ENCODE measurements at places on chromosomes 7 and 10. TPM values are rescaled to one million over a fixed set of nuclear protein-coding genes. Genes with fewer than 3 reads are reported as not detected.

GRCh38 chr10:45279682-45280081, 35.7 kb downstream of the OR13A1 start:
- no peak for DNase-seq

GRCh38 chr7:50981743-50982142, 199.0 kb upstream of the GRB10 start:
- DNase-seq: no peak

GRCh38 chr7:151241755-151242096, 6.8 kb downstream of the SMARCD3 start:
- DNase-seq: no peak

DNA sequence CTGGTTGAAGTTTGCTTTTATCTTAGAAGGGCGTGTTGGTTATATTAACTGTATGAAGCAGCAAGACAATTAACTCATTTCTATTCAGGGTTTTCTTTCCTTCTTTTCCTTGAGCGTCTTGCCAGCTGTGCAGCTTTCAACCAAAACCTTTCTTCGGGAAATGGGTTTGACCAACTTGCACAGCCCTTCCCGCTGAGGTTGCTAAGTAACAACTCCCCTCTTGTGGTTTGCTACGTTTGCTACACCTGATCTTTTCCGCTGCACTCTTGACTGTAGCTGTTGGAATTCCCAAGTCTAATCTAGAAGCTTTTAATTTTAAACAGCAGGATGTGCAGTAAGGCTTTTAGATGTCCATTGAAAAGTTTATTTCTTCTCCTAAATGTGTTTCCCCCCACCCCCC, 116.9 kb downstream of the CDCA7L start:
- no peak for DNase-seq

DNA sequence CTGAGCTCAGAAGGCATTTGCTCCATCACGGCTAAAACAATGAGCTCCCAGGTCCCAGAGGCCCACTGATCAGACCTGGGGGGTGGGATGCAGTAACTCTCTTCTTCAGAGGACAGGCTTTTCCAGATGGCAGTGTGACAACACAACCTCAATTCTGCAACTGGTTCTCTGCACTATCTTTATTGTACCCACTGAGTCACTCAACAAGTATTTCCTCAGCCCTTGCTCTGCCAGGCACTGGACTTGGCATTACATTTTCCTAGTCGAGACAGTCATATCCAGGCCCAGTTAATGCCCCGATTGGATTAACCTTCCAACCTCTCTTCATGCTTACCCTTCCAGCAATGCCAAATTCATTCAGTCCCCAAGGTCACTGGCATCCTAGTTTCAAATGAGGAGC, 72.6 kb downstream of the JAZF1 start:
- DNase-seq: peak; percentile 69

CHN2 gene
- 3.5 TPM for total RNA-seq

- DNase-seq: no peak
Observed at GRCh38 chr7:72053292-72053691, 358.8 kb downstream of the CALN1 start.

- no peak for DNase-seq
Observed at GRCh38 chr10:38043516-38043915, 33.0 kb downstream of the ZNF33A start.

GRCh38 chr7:47313564-47313963, 268.3 kb downstream of the TNS3 start:
- DNase-seq: no peak

DNA sequence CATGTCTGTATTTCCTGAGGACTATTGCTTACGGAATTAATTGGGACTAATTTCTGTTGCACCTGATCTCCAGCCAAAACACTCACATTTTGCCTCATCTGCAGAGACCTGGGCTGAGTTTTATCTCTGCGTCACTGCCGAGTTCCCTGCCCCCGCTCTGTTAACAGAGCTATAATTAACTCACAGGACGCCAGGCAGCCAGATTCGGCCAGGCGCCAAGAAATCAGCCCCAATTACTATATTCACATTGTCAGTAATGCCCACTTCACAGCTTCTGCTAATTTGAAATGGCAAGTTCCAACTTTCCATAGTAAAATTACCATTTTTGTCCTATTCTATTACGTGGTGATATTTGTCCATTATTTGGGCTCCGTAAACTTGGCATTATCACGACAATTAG, 130.5 kb downstream of the CUX1 start:
- peak; percentile 34 for DNase-seq

- DNase-seq: peak; percentile 62
Observed at GRCh38 chr7:64098-64915, 128.1 kb upstream of the FAM20C start.

RTKN2 gene
- total RNA-seq: 4.7 TPM

GATA3 gene
- 0.52 TPM for total RNA-seq

OR9A2 gene
- not detected for total RNA-seq

GRCh38 chr7:70539617-70540016, 592.3 kb upstream of the GALNT17 start:
- no peak for DNase-seq

DNA sequence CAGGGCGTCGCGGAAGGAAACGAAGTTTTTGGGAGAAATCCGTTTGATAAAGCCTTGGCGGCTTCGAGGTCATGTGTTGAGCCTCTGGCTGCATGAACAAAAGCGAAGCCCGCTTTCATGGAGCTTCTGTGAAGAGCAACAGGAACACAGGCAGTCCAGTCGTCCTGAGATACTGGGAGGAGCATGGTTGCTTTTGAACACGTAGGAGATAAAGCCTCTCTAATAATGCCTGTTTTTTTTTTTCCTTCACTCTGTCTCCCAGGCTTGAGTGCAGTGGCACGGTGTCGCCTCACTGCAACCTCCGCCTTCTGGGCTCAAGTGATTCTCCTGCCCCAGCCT, 473 bp upstream of the ZNF32 start:
- DNase-seq: no peak

DNA sequence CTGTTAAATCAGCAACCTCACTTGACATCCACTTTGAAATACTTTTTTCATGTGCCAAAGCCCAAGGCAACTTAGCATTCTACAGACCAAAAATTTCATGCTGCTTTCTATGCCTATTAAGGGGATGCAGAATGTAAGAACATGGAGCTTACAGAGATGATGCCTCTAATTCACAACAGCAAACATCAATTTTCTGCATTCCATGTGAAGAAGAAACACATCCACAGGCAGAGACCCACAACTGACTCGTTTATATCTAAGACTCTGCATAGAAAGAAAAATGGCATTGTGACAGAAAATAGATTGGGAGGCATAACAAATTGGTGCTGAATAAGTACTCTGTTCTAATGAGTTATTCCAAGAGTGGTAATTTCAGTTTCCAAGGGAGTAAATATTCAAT, 107.6 kb downstream of the SGMS1 start:
- DNase-seq: no peak

OR2A42 gene
- total RNA-seq: 0.15 TPM

TAS2R5 gene
- total RNA-seq: 1.8 TPM

GRCh38 chr7:84811362-84811761, 375.5 kb downstream of the SEMA3D start:
- no peak for DNase-seq

UPK3B gene
- 0.15 TPM for total RNA-seq

DNA sequence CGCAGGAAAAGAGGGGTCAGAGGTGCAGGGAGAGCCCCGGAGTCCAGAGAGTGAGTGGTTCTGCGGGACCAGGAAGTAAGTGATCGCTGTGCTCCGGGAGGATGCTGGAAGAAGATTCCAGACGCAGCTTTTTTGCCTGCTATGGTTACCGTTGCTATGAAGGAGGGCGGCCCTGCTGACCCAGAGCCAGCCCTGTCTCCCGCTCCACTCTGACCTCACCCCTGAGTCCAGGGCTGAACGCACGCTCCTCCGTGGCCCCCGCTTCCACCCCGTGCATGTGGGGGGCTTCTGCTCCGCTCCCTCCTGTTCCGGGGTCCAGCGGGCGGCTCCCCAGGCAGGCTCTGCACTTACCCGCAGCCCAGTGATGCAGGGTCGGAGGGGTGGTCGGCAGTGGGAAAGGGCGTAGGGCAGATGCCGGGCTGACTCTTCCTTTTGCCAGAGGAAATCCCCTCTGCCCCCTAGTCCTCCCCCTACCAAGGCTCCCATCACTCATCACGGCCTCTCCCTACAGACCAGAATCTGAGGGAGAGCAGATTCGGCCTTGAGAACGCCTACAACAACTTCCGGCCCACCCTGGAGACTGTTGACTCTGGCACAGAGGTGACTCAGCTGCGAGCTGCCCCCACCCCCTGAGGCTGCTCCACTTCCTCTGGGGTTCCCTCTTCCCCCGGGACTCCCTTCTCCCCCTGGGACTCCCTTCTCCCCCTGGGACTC, 2.7 kb upstream of the MUC17 start:
- DNase-seq: peak; percentile 78

DNA sequence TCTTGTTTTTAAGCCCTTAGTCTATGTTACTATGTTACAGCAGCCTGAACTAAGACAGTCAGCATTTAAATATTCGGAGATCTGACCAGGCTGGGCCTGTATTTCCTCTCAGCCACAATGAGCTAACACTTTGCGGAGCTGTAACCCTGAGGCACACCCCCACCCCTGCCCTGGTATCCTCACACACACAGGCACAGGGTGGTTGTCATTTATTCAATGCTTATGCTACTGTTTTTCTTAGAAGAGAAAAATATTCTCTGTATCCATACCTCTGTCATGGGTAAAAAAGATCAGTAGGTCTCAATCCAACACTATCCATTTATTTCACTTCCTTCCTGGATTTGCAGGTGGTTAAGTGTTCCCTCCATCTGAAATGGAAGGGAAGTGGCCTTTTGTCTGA, 80.3 kb upstream of the TRIL start:
- DNase-seq: no peak

RSPH10B gene
- total RNA-seq: 1.4 TPM

DNA sequence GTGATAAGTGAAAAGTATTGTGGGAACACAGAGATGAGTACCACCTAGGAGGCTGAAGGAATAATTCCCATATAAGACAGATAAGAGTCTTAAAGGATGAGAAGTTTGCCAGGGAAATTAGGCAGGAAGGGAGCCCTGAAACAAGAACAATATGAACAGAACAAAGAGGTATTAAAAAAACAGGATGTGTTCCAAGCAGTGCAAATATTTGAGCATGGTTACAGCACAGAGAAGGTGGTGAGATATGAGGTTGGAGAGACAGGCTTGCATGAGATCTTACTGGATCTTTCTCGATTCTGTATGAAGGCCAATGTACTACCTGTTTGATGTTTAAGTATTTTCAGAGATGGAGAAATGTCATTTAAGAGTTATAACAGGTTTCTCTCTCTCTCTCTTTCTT, 20.3 kb downstream of the TAC1 start:
- DNase-seq: no peak

DNA sequence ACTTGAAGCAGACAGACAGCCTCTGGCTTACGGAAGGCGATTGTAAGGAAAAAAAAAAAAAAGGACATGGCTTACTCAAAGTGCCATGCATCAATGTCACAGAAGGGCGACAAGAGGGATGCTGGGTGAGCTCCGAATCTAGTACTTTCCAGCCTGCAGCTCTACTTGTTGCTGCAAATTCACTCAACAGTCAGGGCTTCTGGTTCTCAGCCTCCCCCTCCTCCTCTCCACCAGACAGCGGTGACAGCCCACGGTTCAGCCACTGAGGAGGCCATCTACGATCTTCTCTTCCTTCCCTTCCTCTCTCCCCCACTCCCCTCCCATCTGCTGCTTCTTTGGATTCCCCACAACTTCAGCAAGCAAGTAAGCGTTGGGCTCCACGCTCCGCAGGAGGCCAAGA, 63.5 kb downstream of the PRKAG2 start:
- no peak for DNase-seq

CYP2C19 gene
- not detected for total RNA-seq

DNA sequence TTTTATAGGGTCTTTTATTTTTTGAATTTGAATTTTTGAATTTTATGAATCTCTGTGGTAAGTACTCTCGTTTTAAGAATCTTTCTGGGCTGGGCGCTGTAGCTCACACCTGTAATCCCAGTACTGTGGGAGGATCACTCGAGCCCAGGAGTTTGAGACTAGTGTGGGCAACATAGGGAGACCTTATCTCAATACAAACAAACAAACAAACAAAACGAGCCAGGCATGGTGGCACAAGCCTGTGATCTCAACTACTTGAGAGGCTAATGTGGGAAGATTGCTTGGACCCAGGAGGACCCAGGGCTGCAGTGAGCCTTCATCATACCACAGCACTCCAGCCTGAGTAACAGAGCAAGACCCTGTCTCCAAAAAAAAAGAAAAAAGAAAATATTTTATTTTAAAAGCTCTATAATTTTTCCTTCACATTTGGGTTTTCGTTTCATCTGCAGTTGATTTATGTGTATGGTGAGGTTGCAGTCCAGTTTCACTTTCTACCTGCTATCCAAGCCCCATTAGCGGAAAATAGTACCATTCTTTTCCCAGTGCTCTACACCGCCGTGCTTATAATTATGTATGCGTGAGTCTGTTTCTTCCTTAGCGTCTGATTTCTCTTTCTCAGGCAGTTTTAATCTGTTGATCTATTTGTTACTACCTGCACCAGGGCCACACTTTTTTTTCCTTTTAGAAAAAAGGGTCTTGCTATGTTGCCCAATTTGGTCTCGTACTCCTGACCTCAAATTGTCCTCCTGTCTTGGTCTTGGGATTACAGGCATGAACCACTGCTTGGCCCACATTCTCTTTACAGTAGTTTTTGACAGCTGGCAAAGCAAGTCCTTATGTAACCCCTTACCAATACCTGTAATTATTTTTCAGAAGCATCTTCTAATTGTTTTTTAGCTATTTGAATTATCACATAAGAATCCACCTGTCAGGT, 21.7 kb downstream of the TRIM24 start:
- DNase-seq: no peak

DNA sequence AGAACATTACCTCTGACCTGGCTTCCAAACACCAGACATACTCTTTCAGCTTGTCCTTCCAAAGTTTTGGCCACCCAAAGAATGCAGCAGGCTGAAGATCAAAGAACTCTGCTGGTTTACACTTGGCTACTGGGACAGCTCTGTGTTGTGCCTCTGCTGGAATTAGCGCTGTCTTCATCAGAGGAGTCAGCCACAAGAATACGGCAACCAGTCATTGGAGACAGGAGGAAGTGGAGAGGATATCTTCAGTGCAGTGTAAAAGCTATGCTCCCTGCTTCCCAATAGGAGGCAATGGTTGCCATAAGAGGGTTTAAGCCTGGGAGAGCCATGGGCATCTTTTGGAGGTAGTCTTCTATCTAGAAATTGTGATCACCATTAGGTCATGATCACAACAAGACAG, 126.7 kb upstream of the WNT16 start:
- DNase-seq: no peak

DNA sequence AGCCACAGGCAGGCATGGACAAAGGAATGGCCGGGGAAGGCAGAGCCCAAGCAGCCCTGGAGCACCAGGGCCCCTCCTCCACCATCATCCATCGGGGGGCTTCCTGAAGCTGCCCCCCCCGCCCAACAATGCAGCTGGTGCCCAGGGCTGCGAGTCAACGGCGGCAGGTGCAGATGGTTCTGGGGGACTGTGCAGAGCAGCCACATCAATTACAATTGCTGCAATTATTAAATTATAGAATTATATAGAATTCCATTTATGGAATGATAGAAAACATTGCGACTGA, 28.3 kb downstream of the EBF3 start:
- no peak for DNase-seq

DNA sequence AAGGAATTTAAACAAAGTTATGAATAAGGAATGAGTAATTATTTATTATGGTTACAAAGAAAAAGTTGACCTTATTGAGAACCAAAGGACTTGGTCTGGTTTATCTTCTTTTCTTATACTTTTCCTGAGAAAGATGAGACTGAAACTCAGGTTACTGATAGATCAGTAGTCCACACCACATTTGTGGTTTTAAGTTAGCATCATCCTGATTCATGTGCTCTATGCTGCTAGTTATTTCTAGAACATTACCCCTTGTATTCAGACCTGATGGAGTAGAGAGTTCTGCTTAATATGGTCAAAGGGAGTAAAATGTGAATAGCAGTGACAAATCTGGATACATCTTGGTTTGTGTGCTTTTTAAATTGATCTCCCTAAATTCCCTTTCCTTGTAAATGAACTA, 63.8 kb downstream of the FOXP2 start:
- no peak for DNase-seq

Measured in renal cortical epithelial cell (primary cell).